SIG-M5 (cell line): ENCODE measurements at places on chromosomes 6 and 20.

- DNase-seq: no peak
These were observed 220.7 kb upstream of the CITED2 start for GRCh38 chr6:139595183-139595582.

- DNase-seq: no peak
These were observed 39.0 kb downstream of the MAS1 start for GRCh38 chr6:159929819-159930218.

GRCh38 chr6:167266830-167267555 is 24.1 kb upstream of the UNC93A start:
- no peak for DNase-seq

DNA sequence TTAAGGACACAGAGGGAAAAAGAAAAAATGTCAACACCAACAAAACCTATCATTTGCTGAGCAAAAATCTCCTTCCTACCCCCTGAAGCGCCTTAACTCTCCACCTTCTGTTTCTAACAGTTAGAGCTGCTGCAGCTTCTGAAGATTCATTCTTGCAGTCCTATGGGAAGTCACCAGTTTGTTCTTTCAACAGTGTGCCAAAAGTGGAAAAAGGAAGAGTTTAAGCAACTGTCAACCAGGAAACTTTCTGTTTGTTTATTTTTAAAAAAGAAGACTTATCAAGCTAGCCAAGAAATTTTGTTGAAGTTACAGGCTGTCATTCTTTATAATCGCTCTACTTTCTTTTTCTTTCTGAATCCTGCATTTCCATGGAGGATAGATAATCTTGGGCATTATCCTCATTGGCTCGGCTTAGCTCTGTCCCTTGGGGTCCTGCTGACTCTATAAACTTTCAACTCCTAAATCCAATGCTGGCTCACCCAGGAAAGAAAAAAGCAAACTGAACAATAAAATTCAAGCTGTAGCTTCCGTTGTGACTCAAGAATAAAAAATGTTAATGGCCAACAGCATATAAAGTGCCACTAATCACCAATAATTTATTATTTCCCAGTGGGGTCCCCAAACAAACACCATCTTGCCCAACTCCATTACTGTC is 172.8 kb upstream of the CITED2 start:
- DNase-seq: no peak

- no peak for DNase-seq
These were observed 131.3 kb downstream of the HACE1 start for GRCh38 chr6:104728448-104728847.

DNA sequence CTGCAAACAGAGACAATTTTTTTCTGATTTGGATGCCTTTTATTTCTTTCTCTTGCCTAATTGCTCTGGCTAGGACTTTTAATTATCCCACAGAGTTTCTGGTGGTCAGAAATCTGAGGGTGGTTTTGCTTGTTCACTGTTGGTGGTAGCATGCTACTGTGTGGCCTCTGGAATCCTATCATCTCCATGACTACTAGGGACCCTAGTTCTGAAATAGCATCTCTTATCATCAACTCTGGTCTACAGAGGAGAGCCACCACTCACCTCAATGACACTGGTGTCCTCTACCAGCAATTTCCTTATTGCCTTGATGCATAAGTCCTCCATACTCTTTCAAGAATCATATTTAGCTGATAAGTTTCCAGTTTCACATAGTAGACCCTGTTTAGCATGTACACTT is 27.5 kb upstream of the STX11 start:
- no peak for DNase-seq

DNA sequence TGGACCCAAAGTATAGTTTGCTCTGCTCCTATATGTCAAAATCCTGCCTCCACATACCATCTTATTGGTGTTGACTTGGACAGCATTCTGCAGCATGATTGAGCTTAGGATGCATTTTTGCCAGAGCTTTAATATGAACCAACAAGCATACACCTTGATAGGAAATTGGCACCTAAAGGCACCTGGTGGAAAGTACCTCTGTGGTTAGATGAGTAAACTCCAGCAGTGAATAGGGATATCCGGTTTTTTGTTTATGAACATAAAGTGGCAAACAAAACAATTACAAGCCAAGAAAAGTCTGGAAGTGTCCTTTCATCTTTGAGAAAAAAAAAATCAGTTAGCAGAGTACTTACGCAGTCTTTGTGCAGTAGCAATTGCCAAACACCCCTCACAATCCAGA is 6.2 kb upstream of the CYP24A1 start:
- DNase-seq: no peak

- DNase-seq: no peak
These were observed 81.3 kb downstream of the EYA2 start for GRCh38 chr20:46975976-46976375.

- no peak for DNase-seq
These were observed 2.7 kb upstream of the TBC1D22B start for GRCh38 chr6:37254881-37255280.

DNA sequence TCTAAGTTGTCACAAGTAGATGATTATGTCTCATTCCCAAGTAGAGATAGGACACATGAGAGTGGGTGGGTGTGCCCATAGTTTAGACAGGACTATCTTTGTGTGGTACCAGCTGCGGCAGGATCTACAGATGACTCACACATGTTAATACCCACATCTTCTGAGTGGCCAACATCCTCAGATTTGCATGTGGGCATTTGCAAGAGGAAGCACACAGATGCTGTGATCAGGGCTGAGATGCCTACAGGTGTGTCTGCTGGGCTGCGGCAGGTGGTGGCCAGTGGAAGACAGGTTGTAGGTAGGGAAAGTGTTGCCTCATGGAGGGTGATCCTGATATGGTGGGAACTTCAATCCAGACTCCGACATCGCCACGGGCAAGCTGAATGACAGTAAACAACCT is 50.8 kb downstream of the UTRN start:
- no peak for DNase-seq

DNA sequence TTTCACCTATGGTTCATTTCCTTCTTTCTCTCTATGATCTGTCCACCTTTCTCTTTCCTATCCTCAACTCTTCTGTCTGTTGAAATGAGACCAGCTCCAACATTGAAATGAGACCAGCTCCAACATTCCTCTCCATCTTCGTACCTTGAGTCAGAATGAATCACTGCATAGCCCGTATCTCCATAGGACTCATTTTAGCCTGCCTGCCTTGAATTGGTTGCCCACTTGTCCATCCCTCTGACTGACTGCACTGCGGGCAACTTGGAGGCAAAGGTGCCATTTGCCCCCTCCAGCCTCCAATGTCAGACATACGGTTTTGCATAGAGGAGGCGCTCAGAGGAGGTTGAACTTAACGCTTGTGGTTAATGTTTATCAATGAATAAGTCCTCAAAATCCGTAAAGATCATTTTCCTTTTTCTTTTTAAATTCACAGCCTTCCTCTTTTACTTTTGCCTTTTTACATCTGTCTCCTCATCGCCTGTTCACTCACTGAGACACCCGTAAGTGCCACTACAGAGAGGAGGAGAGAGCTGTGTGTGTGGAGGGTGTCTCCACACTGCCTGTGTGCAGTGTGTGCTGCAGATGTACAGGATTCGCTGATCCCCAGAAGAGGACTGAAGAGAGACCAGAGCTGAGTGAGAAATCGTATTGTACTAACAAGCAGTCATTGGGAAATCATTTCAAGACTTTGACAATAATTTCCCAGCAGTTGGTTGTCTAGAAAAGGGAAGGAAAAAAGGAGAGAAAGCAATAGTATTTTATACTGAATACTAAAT is 579.6 kb upstream of the MAP3K7 start:
- DNase-seq: no peak

DNA sequence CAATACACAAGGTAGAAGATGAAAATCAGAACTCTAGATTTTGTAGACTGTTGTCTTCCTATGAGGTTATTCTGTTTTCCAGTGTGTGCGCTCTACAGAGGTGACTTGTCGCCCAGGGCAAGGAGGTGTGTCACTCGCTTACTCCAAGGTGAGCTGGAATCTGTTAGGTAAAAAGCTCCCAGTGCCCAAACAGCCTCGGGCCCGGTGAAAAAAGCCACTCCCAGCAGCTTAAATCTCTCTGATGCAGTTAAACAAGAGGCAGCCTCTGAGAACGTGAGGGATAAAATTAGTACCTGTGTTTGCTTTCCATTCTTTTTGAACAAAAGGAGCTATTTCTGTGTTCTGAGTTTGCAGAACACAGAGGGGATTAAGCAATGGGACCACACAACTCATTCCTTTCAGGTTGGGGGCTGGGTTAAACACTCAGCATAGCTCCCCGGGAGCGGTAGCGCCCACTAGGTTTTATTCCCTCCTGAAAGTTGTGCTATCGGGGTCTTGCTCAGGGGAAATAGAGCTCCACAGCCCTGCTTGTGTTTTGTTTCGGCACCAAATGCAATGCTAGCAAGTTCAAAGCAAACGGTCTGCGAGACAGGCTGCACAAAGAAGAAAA is 181.2 kb downstream of the FOXA2 start:
- no peak for DNase-seq

DNA sequence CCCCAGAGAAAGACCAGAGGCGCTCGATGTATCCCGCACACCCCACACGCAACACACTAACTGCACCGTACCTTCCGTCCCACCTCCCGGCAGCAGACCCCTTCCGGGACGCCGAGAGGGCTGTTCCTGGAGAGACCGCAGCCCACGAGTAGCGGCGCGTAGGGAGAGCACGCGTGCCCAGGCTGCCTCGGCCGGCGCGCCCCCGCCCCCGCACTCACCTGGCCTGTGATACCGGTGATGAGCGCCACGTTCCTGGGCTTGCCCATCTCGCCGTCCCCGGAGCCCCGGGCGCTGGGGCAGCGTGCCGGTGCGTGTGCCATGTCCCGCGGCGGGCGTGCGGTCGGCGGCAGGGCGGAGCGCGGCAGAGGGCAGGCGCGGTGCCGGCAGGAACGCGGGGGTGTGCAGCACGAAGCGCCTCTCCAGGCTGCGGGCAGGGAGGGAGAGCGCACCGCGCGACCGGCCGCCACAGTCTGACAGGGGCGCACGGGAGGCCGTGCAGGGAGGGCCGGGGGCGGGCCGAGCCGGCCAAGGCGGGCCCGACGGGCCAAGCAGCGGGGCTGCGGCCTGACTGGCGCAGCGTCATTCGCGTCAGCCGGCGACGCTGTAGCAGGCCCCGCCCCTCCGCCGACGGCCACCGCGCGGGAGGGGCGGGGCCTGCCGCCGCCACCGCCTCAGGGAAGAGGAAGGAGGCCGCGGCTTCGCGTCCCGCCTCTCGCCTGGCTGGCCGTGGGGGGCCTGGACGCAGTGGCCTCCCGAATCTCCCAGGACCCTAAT is at the start of gene GMDS:
Gene GMDS (minus strand): TSS at position 503 of the 774 bp plus-strand sequence.
- no peak for DNase-seq

GRCh38 chr6:63997734-63998133 is 362.1 kb downstream of the PHF3 start:
- no peak for DNase-seq

DNA sequence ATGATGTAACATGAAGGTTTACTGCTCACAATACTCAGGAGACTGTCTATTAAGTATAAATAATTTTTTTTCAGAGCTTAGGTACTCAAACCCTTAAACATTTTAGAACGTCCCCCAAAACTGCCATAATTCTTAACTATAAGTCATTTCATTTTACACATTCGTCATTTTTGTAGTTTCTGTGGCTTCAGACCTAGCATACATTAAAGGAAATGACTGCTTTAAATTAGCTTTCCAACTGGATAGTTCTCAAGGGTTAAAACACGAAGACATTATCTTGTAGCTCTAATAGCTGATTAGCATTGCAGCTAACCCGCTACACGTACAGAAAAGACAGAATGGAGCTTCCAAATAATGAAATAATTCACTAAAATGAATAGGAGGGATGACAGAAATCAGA is 24.9 kb upstream of the PLN start:
- DNase-seq: no peak

DNA sequence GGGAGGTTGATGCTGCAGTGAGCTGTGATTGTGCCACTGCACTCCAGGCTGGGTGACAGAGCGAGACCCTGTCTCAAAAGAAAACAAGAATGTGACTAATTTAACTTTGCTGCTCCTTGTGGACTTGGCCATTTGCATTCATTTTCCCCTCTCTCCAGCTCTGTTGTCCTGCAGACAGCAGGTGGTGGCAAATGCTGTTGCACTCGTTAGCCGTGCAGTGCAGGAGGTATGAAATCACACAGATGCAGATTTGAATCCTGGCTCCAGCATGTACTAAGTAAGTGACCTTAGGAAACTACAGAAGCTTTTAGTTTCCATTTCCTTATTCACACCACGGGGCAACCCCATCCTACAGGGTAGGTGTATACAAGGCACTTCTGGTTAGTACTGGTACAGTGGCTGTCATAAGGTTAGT is 9.6 kb upstream of the BEND3 start:
- DNase-seq: no peak

GRCh38 chr6:127451388-127451787 is 7.8 kb downstream of the KIAA0408 start:
- no peak for DNase-seq

- no peak for DNase-seq
These were observed 253.6 kb downstream of the ARID1B start for GRCh38 chr6:157030755-157031154.

- DNase-seq: no peak
These were observed 448.6 kb downstream of the PHF3 start for GRCh38 chr6:64084185-64084663.

GRCh38 chr20:46144432-46145025 is 26.4 kb downstream of the CD40 start:
- DNase-seq: no peak

GRCh38 chr6:100212131-100212530 is 218.1 kb upstream of the MCHR2 start:
- no peak for DNase-seq

DNA sequence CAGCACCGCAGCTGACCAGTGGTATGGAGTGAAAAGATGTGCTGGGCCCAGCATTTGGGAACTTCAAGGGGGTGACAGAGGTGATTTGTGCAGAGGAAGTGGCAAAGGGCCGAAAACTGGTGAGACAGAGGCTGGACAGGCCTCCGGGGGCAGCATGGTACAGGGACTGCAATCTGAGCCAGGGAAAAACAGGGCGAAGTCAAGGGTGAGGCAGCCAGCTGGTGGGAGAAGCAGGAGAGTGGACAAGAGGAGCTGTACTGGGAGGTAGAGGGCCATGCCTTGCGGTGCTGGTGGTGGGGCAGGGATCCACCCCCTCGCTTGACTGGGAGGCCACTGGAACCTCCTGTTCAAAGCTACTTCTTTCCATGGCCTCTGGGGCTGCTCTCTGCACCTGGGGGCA is 7.3 kb upstream of the GFRA4 start:
- DNase-seq: no peak

GRCh38 chr6:155493026-155493693 is 37.5 kb upstream of the NOX3 start:
- no peak for DNase-seq
